ENCODE measurements at places on chromosomes 13 and 19.

DNA sequence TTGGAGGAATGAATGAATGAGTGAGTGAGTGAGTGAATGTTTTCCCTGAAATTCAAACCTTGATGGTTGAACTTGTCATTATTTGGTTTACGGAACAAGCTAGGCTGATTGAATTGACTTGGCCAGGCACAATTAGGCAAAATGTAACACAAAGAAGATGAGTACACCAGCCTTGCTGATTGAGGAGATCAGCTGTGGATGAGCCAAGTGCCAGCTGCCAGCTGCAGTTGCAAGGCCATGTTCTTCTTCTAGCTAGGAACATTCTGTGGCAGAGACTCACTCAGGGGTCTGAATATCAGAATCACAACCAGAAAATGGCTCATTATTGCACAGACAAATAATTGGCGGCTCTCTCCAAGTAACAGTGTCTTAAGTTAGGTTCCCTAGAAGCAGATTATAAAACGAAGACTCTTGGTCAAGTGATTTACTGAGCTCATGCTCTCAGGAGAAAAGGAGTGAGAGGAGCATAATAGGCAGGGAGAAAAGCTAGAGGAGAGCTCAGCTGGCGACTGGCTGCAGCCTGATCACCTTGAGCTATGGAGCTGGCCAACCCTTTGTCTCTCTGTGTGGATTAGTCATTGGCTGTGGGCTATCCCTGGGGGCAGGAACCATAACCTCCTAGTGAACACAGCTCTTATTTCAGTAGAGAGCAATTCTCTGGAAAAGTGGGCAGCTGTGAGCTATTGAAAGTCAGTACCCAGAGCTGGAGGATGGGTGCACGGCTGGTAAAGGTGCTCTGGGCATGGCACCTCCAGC lies 225.3 kb upstream of the SERP2 start:
- DNase-seq, result no peak

- no peak for DNase-seq
Observed at GRCh38 chr13:23610966-23611491, 40.8 kb downstream of the TNFRSF19 start.

DNA sequence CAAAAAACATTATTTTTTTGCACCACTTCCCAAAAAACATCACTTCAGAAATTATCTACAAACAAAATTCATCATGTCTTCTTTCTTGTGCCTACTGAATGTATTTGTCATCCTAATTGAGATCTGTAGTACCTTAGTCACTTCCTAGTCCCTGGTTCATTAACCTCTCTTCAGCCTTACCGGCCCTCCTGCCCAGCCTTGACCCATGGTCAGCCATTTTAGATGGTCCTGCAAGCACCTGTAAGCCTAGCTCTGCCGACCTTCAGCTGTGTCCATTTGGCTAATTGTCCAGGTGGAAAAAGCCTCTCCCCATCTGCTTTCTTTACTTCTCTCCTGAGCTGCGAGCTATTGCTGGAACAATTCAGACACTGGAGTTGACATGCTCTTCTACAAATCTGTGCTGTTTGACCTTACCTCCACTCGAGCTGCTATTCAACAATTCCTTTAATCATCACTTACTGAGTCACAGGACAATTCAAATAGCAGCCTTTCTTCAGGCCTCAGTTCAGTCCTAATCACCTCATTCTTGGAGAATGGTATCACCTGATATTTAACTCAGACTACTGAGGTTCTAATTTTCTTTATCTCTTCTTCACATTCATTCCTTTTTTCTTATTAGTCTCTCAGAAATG lies 882.5 kb downstream of the PCDH9 start:
- no peak for DNase-seq

GRCh38 chr13:96621634-96622183 lies 372.6 kb downstream of the OXGR1 start:
- DNase-seq, result no peak

GRCh38 chr13:100636441-100636840 lies 38.2 kb downstream of the TMTC4 start:
- DNase-seq, result no peak

DNA sequence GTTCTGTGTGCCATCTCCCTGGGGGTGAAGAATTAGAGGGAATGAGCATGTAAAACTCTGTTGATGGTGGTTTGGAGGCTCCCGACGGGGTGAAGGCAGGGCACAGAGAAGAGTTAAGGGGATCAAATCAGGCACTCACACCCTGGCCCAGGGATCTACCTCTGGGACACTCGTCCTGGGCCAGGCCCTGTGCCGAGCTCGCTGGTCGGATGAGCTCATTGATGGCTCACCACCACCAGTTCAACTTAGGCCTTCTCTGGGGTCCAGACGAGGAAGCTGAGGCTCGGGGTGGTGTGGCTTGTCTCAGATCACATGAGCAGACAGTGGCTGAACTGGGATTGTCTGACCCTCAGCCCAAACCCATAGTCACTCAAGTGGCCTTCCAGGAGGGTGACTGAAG lies 1.6 kb downstream of the NACC1 start:
- DNase-seq, result no peak

- no peak for DNase-seq
Observed at GRCh38 chr13:96238241-96238640, 148.3 kb downstream of the HS6ST3 start.

GRCh38 chr13:79477968-79478367 lies 3.0 kb upstream of the NDFIP2 start:
- no peak for DNase-seq

DNA sequence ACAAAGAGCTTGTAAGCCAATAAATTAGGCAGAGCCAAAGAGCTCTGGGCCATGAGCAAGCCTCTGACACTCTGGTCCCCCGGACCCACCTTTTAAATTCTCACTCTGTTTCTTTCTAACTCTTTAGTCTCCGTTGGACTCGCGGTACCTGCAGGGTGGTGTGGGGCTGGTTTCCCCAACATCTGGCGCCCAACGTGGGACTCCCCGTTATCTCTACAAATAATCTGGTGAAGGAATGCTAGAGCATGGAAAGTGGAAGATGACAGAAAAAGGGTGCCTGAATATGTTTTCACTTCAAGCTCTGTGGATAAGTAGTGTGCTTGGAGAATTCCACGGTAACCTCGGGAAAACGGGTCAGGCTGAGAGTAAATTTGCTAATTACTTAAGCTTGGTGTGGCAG lies 36.5 kb upstream of the CYP2B6 start:
- no peak for DNase-seq

DNA sequence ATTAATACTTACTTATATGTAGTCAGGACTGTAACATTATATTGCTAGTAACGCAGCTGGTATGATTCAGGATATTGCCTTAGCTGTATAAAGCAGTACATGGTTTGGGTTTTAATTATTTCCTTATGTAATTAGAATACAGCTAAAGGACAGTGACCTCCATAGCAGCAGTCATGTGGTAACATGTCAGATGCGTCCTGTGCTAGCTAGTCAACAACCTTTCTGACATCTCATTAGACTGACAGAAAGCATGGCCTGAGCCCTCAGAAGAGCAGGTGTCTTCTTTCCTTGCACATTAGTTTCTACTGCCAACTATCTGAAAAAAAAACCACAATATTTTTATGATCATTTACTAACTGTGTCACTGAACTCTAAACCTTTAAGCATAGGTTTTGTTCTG lies 122.2 kb downstream of the MAB21L1 start:
- no peak for DNase-seq

DNA sequence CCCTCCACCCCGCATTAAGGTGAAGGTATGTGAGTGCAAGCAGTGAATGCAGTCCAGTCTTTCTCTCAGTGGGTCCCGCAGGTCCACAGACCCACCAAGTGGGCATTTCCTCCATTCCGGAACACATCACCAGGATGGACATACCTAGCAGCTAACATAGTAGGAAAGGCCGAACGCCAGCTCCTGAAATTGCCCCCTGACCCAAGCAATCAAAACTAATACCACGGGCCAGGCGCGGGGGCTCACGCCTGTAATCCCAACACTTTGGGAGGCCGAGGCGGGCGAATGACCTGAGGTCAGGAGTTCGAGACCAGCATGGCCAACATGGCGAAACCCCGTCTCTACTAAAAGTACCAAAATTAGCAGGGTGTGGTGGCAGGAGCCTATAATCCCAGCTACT lies 71.7 kb upstream of the VSTM2B start:
- DNase-seq, result no peak

- DNase-seq, result no peak
Observed at GRCh38 chr13:42970824-42971690, 21.0 kb downstream of the EPSTI1 start.

GRCh38 chr19:13554506-13555240 lies 48.4 kb upstream of the CACNA1A start:
- no peak for DNase-seq

GRCh38 chr19:14337510-14337909 lies 43.7 kb upstream of the ADGRE5 start:
- DNase-seq, result peak; percentile 17

DNA sequence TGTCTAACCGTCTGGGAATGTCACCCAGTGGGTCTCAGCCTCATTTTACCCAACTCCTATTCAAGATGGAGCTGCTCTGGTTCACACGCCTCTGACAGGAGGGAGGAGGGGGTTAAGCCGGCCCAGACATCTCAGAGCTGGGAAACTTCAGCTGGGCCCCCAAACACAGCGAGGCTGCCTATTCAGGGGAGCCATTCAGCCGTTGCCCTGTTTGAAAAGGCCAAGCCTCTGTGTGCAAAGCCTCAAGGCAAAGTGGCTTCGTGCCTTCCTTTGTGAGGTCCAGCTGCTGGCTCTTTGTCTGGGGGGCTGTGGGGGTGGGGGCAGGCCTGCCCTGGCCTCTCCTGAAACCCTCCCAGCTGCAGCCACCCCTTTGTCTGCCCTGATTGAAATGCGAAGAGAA lies 147.4 kb downstream of the PTPRS start:
- DNase-seq, result no peak

DNA sequence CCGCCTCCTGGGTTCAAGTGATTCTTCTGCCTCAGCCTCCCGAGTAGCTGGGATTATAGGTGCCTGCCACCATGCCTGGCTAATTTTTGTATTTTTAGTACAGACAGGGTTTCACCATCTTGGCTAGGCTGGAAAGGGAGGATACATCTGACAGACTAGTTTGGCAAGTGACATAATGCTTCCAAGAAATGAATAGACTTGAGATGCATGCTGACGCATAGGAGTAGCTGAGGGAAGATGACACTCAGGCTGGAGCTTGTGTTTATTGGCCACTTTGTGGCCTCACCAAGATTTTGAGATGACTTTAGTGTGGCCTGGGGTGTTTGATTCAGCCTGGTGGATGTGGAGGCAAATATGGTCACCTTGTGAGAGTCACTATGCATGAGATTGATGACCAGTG lies 4.0 kb downstream of the ZNF586 start:
- no peak for DNase-seq

DNA sequence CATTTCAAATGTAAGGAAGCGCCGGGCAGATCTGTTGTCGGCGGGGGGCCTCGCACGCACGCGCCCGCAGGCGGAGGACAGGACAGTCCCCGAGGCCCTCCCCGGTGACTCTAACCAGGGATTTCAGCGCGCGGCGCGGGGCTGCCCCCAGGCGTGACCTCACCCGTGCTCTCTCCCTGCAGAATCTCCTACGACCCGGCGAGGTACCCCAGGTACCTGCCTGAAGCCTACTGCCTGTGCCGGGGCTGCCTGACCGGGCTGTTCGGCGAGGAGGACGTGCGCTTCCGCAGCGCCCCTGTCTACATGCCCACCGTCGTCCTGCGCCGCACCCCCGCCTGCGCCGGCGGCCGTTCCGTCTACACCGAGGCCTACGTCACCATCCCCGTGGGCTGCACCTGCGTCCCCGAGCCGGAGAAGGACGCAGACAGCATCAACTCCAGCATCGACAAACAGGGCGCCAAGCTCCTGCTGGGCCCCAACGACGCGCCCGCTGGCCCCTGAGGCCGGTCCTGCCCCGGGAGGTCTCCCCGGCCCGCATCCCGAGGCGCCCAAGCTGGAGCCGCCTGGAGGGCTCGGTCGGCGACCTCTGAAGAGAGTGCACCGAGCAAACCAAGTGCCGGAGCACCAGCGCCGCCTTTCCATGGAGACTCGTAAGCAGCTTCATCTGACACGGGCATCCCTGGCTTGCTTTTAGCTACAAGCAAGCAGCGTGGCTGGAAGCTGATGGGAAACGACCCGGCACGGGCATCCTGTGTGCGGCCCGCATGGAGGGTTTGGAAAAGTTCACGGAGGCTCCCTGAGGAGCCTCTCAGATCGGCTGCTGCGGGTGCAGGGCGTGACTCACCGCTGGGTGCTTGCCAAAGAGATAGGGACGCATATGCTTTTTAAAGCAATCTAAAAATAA lies 18.2 kb downstream of the IL17D start:
- no peak for DNase-seq

DNA sequence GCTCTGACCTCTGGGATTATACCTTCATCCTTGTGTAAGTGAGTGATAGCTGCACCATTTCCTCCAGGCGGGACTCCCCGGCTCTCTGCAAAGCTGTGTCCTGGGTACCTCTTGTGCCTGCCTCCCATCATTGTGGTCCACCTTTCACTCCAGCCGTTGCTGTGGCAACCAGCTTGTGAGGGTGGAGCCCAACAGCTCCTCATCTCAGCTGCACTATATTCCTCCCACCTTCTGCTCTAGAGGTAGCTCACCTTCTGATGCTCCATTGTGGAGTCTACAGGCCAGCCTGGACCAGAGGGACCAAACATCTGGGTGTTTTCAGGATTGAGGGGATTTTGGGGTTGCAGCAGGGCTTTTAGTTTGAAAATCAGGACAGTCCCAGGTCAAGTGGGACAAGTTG lies 708.2 kb downstream of the UQCRFS1 start:
- no peak for DNase-seq

DNA sequence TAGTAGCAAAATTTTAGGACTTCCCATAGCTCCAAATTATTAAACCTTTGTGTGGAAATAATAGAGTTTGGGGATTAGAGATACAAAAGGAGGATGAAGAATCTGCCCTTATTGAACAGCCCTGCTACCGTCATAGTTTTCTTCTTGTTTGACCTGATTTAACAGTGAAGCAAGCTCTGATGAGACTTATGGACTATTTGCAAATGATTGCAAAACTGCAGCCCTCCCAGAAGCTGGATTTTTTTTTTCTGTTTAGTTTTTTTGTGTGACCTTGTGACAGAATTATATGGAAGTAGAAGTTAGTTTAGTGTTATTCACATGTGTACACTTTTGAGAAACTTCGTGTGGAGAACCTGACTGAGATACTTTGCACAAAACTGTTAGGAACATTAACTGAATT lies 267.8 kb downstream of the KCNRG start:
- DNase-seq, result no peak

- DNase-seq, result no peak
Observed at GRCh38 chr19:19445911-19446361, 40.5 kb downstream of the GATAD2A start.

DNA sequence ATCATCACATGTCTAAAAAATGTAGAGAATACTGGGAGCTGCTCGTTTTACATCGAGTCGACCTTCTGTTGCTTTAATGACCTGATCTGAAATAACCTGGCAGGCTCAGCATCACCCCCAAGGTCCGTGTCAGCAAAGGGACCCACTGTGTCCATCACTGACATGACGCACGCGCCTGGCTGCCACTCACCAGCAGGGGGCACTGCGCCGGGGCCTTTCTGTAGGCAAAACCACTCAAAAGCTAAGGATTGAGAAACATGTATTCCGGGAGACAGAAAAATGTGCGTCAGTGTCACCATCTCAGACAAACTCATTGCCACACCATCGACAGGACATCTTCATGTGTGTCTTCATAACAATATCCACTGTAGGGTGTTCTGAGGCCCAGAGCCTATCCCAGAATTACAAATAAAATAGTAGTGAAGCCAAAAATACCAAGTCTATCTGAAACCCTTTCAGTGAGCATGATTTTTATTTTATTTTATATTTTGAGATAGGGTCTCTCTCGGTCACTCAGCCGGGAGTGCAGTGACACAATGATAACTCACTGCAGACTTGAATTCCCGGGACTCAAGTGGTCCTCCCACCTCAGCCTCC lies 130.3 kb upstream of the LSM14A start:
- DNase-seq, result peak; percentile 23

GRCh38 chr13:75151081-75151643 lies 330.8 kb downstream of the TBC1D4 start:
- DNase-seq, result no peak
